Naive B cell (primary cell): ENCODE measurements at places on chromosomes 1 and 21.
A peak's percentile ranks its signal among the peaks of the same experiment; 100 is the strongest.

- peaks cover 37% of the 10 kb centered on the region for H3K4me1 ChIP-seq
- peak overlapping the region; percentile 15 for H3K4me3 ChIP-seq
- no peak for DNase-seq
- H3K27me3 ChIP-seq: no peaks in the 10 kb centered on the region
- peaks cover 3% of the 10 kb centered on the region for H3K36me3 ChIP-seq
- H3K27ac ChIP-seq: no peak overlapping the region
Measured at GRCh38 chr1:153773096-153773921, 1.9 kb upstream of the SLC27A3 start.

- peaks cover under 1% of the 10 kb centered on the region for H3K27me3 ChIP-seq
- H3K27ac ChIP-seq: no peak overlapping the region
- H3K4me1 ChIP-seq: no peaks in the 10 kb centered on the region
- DNase-seq: no peak
Measured at GRCh38 chr1:162901243-162901642, 40.3 kb upstream of the CCDC190 start.

- peaks cover 13% of the 10 kb centered on the region for H3K27me3 ChIP-seq
- H3K36me3 ChIP-seq: no peaks in the 10 kb centered on the region
- no peak overlapping the region for H3K4me3 ChIP-seq
- no peak for DNase-seq
Measured at GRCh38 chr1:70966018-70966638, 81.5 kb downstream of the PTGER3 start.

GRCh38 chr1:109722908-109723691 is 11.0 kb downstream of the GSTM5 start:
- no peak for DNase-seq
- H3K27me3 ChIP-seq: peaks cover 2% of the 10 kb centered on the region
- H3K4me1 ChIP-seq: no peaks in the 10 kb centered on the region
- H3K36me3 ChIP-seq: no peaks in the 10 kb centered on the region
- no peak overlapping the region for H3K4me3 ChIP-seq

DNA sequence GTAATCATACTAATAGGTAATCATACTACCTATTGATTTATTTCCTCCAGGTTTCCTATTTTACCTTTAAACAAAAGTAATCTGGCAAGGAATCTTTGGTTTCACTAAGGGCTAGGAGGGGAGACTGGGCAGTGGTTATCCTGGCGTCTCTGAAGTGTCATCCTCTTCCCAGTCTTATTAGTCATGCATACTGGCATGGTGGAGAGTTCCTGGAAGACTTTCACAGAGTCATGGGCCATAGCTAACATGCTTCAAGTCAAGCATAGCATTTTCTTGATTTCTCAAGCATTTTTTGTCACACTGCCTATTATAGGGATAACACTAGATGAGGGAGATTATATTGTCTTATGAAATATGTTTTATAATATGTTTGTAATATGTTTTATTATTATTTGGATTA is 64.0 kb upstream of the ASB17 start:
- H3K4me1 ChIP-seq: no peaks in the 10 kb centered on the region
- no peak for DNase-seq
- H3K27ac ChIP-seq: no peak overlapping the region
- H3K27me3 ChIP-seq: no peaks in the 10 kb centered on the region
- H3K36me3 ChIP-seq: no peaks in the 10 kb centered on the region

- H3K27ac ChIP-seq: no peak overlapping the region
- no peak overlapping the region for H3K4me3 ChIP-seq
- H3K27me3 ChIP-seq: no peaks in the 10 kb centered on the region
- H3K4me1 ChIP-seq: no peaks in the 10 kb centered on the region
- no peaks in the 10 kb centered on the region for H3K36me3 ChIP-seq
- no peak for DNase-seq
Measured at GRCh38 chr1:76948846-76949245, 81.6 kb downstream of the ST6GALNAC5 start.

DNA sequence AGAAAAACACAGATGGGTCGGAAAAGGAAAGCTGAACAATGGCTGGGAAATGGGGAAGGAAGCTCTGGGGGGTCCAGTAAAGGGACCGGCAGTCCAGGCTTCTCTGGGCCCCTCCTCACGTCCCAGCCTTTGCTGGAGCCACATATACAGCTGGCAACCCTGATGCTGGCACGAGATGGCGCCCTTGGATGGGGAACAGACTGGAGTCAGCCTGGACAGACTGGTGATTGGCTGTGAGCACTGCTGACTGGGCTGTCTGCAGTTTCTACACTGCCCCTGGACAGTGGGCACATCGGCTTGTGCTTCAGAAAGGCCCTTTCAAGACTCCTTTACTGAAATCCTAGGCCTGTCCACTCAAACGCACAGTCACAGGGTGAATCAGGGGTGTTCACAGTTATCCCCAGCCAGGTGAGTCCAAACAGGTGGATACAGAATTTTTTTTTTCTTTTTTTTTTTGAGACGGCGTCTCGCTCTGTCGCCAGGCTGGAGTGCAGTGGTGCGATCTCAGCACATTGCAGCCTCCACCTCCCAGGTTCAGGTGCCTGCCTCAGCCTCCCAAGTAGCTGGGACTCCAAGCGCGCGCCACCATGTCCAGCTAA is 31.1 kb upstream of the ZBTB40 start:
- no peak overlapping the region for H3K4me3 ChIP-seq
- DNase-seq: peak; percentile 26
- no peaks in the 10 kb centered on the region for H3K36me3 ChIP-seq
- H3K27me3 ChIP-seq: peaks cover 41% of the 10 kb centered on the region
- peaks cover 19% of the 10 kb centered on the region for H3K4me1 ChIP-seq
- no peak overlapping the region for H3K27ac ChIP-seq

DNA sequence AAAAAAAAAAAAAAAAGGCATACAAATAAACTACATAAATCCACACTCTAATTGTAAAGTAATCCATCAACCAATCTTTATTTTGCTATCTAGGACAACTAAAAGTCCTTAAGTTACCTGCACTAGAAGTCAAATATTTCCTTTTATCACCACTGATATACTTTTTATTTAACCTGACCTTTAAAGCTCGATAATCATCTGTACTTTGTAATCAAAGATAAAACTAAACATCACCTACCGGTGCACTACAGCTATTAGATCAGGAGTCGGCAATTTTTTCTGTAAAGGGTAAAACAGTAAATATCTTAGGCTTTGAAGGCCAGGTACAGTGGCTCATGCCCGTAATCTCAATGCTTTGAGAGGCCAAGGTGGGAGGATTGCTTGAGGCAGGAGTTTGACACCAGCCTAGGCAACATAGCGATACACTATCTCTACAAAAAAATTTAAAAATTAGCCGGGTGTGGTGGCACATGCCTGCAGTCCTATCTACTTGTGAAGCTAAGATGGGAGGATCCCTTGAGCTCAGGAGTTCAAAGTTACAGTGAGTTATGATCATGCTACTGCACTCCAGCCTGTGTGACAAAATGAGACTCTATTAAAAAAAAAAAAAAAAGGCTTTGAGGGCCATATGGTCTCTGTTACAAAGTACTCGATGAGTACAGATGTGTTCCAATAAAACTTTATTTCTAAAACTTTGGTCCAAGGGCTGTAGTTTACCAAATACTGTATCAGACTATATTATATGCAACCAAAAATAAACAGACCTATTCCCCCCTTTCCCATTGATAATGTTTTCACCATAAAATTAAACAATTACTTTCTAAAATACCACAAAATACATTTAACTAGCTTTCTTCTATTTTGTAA is 47.1 kb downstream of the TESK2 start:
- no peaks in the 10 kb centered on the region for H3K36me3 ChIP-seq
- peak overlapping the region; percentile 30 for H3K27ac ChIP-seq
- no peak for DNase-seq
- H3K4me1 ChIP-seq: peaks cover 6% of the 10 kb centered on the region
- H3K27me3 ChIP-seq: no peaks in the 10 kb centered on the region
- no peak overlapping the region for H3K4me3 ChIP-seq

DNA sequence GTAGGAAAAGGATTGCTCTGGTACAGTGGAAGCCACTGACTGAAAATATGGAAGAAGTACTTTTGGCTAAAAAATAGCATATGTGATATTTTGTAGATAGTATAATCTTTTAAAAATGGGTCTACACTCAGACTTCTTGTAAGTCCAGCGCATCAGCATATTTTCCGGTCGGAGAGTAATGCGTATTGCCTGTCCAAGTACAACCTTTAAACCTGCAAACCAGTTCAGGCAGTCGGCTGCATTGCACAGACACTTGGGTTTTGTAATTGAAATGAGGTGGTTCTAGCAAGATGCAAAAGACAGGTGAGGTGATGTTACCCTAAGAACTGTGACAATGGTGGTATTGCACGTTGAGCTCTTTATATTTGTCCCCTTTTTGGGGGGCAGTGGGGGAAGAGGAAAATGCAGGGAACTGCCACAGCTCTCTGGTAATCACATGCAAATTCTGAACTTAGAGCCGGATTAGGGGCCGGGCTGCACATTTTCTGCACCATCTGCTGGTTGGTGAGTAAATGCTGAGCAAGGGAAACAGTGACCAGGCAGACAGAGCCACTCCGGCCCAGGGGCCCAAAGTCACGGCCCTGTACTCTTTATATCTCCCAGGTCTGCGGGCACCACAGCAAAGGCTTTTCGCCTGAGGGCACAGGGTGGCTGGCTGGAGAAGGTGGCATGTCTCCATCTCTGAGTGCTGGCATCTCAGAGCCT is 2.3 kb downstream of the GPR137B start:
- H3K27me3 ChIP-seq: peaks cover 46% of the 10 kb centered on the region
- no peak overlapping the region for H3K27ac ChIP-seq
- peak overlapping the region; percentile 44 for H3K4me3 ChIP-seq
- peaks cover 45% of the 10 kb centered on the region for H3K4me1 ChIP-seq
- no peak for DNase-seq

- H3K27ac ChIP-seq: no peak overlapping the region
- no peaks in the 10 kb centered on the region for H3K4me1 ChIP-seq
- H3K4me3 ChIP-seq: no peak overlapping the region
- DNase-seq: no peak
- no peaks in the 10 kb centered on the region for H3K27me3 ChIP-seq
Measured at GRCh38 chr1:71908303-71908702, 374.0 kb downstream of the NEGR1 start.

- DNase-seq: no peak
- no peak overlapping the region for H3K4me3 ChIP-seq
- peaks cover 68% of the 10 kb centered on the region for H3K27me3 ChIP-seq
- no peaks in the 10 kb centered on the region for H3K36me3 ChIP-seq
- no peak overlapping the region for H3K27ac ChIP-seq
- no peaks in the 10 kb centered on the region for H3K4me1 ChIP-seq
Measured at GRCh38 chr1:14182856-14183255, 415.6 kb upstream of the KAZN start.

- H3K36me3 ChIP-seq: no peaks in the 10 kb centered on the region
Measured at GRCh38 chr1:76140227-76140626, 65.7 kb downstream of the ST6GALNAC3 start.

GRCh38 chr1:55358581-55358980 is 143.4 kb upstream of the USP24 start:
- no peak overlapping the region for H3K4me3 ChIP-seq
- H3K27ac ChIP-seq: no peak overlapping the region
- peaks cover 38% of the 10 kb centered on the region for H3K27me3 ChIP-seq
- no peaks in the 10 kb centered on the region for H3K4me1 ChIP-seq

- no peaks in the 10 kb centered on the region for H3K4me1 ChIP-seq
- no peak for DNase-seq
- H3K4me3 ChIP-seq: no peak overlapping the region
- no peak overlapping the region for H3K27ac ChIP-seq
- H3K27me3 ChIP-seq: no peaks in the 10 kb centered on the region
- no peaks in the 10 kb centered on the region for H3K36me3 ChIP-seq
Measured at GRCh38 chr21:26914557-26914956, 52.3 kb downstream of the ADAMTS5 start.

DNA sequence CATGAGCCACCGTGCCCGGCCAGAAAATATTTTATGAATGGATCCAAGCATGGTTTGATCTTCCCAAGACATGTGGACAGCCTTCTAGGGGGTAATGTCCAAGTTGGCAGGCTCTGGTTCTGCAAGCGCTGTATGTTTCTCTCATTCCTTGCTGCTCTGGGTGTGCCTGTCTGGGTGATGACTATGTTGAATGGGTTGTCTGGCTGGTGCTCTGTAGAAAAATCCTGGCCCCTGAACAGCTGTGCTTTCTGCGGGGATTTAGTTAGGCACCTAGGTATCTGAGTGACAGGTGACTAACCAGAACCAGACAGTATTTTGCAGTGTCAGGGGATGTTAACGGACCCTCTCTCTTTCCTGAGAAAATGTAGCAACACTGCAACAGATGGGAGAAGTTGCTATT is 14.1 kb downstream of the HUNK start:
- H3K36me3 ChIP-seq: no peaks in the 10 kb centered on the region
- no peaks in the 10 kb centered on the region for H3K4me1 ChIP-seq
- H3K27me3 ChIP-seq: peaks cover 16% of the 10 kb centered on the region
- H3K4me3 ChIP-seq: no peak overlapping the region
- H3K27ac ChIP-seq: no peak overlapping the region

DNA sequence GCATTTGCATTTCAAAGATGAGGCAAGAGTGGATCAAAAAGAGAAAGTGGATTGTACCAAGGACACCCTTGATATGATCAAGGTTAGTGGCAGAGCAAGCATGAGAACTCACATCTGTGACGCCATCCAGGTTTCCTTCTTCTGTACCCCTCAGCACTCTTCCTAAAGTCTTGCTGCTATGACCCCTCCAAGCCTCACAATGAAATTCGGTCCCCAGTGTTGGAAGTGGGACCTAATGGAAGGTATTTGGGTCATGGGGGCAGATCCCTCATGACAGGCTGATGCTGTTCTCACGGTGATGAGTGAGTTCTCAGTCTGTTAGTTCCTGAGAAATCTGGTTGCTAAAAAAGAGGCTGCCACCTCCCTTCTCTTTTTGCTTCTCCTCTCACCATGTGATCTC is 86.4 kb downstream of the PGM1 start:
- no peak overlapping the region for H3K27ac ChIP-seq
- H3K27me3 ChIP-seq: peaks cover 43% of the 10 kb centered on the region

DNA sequence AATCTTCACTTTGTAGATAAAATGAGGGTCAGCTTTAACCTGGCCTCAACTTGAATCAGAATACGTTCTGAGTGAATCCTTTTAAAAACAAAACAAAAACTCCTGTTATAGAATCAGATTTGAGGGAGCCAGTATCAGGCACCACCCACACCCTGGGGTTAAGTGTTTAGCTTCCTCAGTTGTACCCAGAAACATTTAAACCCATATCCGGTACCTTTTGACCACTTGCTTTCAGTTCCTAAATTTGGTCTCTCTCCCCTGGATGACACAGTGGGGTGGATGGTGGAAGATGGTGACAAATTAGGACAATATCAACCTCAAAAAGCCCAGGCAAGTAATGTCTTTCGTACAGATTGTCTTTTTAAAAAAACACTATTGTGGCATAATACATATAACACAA is 10.4 kb downstream of the KLHDC7A start:
- peaks cover 14% of the 10 kb centered on the region for H3K27me3 ChIP-seq
- peak overlapping the region; percentile 11 for H3K4me3 ChIP-seq
- peaks cover 9% of the 10 kb centered on the region for H3K4me1 ChIP-seq
- H3K36me3 ChIP-seq: no peaks in the 10 kb centered on the region
- no peak overlapping the region for H3K27ac ChIP-seq
